Tibial nerve (tissue), 4 donors: ENCODE measurements at places on chromosomes 2 and 18. TPM values are rescaled to one million over a fixed set of nuclear protein-coding genes. Genes with fewer than 3 reads are reported as not detected.
A peak's percentile ranks its signal among the peaks of the same experiment; 100 is the strongest.

GRCh38 chr2:239232195-239232578 lies 168.6 kb downstream of the HDAC4 start:
- no peak for DNase-seq
- no peaks in the 10 kb centered on the region for H3K36me3 ChIP-seq
- H3K27ac ChIP-seq, result no peak overlapping the region

DNA sequence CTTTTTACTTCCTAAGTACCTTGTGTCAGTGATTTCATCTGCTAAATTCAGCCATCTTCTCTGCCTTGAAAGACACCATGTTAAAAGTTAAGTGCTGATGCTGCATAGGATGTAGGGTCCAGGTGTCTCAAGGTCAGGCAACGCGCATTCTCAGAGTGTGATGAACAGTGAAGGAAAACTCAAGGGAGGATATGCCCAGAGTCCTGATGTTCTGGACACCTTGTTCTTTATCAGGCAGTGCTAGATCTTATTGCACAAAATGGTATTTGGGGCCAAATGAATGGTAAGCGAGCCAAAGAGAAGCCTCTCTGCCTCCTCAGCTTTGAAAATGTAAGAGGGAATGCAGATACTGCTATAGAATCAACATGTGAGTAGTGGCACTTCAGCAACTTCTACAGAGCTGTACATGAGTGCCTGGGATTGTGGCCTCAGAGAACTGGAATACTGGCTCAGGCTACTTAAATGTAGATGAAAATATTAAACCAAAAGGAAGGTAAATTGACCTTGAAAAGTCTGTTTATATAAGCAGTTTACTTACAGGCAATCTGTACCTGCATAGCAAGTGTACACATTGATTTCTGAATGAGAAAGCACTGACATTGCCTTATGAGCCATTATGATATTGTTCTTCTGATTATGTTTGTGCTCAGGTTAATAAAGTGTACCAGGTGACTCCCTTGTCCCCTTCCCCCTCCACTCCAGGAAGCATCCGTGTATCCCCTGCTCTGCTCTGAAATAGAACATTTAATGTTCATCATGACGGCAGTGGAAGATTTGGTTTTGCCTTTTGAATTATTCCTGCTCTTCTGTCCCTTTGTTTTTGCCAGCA lies 86.7 kb upstream of the RANBP2 start:
- H3K36me3 ChIP-seq, result no peaks in the 10 kb centered on the region
- no peaks in the 10 kb centered on the region for H3K27me3 ChIP-seq
- no peak overlapping the region for H3K4me3 ChIP-seq
- no peak for DNase-seq

GRCh38 chr2:221731432-221732145 lies 159.5 kb upstream of the EPHA4 start:
- DNase-seq, result no peak
- H3K4me1 ChIP-seq, result no peaks in the 10 kb centered on the region
- H3K36me3 ChIP-seq, result no peaks in the 10 kb centered on the region
- no peak overlapping the region for H3K27ac ChIP-seq
- H3K27me3 ChIP-seq, result no peaks in the 10 kb centered on the region

DNA sequence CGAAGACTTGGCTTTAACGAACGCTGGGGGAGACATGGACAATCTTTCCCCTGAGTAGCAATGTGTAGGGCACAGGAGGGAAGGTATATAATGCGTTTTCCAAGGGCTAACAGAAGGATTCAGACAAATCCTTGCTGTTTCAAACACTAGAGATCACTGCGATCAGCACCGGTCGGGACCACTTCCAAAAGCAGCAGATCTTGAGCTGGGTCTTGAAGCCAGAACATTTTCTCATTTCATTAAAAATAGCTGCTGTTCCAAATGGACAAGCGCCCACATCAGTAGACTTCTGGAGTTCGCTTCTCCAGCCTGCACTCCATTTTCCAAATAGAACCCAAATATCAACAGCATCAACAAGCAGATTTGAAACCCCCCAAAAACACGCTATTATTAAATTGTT lies 65.1 kb upstream of the MAPRE2 start:
- no peaks in the 10 kb centered on the region for H3K36me3 ChIP-seq
- no peak for DNase-seq
- no peaks in the 10 kb centered on the region for H3K27me3 ChIP-seq
- no peaks in the 10 kb centered on the region for H3K4me1 ChIP-seq
- peak overlapping the region; percentile 70 for H3K4me3 ChIP-seq

- no peaks in the 10 kb centered on the region for H3K36me3 ChIP-seq
- H3K4me3 ChIP-seq, result no peak overlapping the region
- DNase-seq, result no peak
- H3K4me1 ChIP-seq, result peaks cover 9% of the 10 kb centered on the region
Measured at GRCh38 chr2:46032161-46032813, 264.9 kb upstream of the EPAS1 start.

DNA sequence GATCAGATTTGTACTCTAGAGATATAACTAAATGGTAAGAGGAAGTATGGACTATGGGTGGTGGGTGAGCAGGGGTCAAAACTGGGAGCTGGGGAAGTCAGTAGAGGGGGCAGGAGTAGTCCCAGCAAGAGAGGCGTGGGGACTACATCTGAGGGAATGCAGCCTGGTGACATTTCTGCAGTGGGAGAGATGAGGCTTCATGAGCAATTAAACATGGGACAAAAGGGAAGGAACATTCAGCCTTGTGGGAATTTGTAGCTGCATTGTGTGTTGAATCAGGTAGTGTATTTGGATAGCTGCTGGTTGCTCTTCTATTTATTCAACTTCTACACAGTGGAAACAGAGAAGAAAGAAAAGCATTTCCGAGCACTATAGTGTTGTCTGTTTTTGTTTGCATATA lies 3.6 kb downstream of the CNOT11 start:
- DNase-seq, result no peak
- H3K4me3 ChIP-seq, result no peak overlapping the region
- H3K4me1 ChIP-seq, result peaks cover 39% of the 10 kb centered on the region
- H3K36me3 ChIP-seq, result peaks cover 34% of the 10 kb centered on the region

GRCh38 chr2:176683618-176684111 lies 414.4 kb downstream of the MTX2 start:
- no peaks in the 10 kb centered on the region for H3K4me1 ChIP-seq
- DNase-seq, result no peak
- no peaks in the 10 kb centered on the region for H3K36me3 ChIP-seq
- no peak overlapping the region for H3K4me3 ChIP-seq

DNA sequence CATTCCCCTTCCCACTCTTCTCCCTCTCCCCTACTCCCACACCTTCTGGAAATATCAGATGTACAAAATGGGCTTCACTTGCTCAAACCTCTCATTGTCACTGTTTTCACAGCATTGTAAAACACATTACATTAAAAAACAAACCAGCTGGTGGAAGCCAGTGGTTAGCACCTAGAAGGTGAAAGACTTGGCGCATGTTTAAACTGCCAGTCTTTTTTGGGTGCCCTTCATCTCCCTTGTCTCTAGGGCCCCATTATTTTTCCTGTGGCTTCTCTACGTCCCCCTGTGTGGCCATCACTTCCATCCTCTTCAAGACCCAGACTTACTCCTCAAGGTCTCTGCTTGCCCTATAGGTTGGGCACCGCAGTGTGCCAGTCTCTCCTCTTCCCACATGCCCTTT lies 34.9 kb downstream of the MGAT5 start:
- H3K27me3 ChIP-seq, result no peaks in the 10 kb centered on the region
- DNase-seq, result no peak
- no peaks in the 10 kb centered on the region for H3K4me1 ChIP-seq
- no peaks in the 10 kb centered on the region for H3K36me3 ChIP-seq

DNA sequence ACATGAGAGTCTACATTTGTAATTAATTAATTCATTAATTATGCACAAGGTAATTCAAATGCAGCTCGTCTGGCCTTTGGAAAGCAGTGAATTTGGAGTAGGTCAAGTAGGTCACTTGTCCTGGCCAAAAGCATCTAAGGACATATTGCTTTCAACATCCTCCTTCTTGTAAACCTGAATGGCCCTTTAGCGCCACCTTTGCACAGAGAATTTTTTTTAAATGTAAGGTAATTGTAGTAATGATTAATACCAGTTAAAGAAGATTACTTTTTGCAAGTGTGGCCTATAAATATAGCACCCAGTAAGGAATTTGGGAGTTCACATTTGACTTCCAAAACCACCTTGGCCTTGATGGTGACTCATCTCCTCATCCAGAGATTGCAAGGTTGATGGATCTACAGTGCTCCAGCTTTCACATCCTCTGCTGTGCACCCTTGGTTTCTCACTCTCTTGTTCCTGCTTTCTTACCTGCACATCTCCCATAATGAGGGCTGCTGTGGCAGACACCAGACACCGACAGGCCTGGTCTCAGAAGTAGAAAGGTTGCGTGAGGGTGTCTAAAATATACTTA lies 481.7 kb downstream of the TGIF1 start:
- no peak overlapping the region for H3K4me3 ChIP-seq
- no peak for DNase-seq
- H3K27ac ChIP-seq, result no peak overlapping the region
- no peaks in the 10 kb centered on the region for H3K36me3 ChIP-seq
- H3K4me1 ChIP-seq, result no peaks in the 10 kb centered on the region
- no peaks in the 10 kb centered on the region for H3K27me3 ChIP-seq

The SIX3 gene
- not detected for total RNA-seq
